ENCODE measurements at places on chromosomes 16 and 17. TPM values are rescaled to one million over a fixed set of nuclear protein-coding genes. Genes with fewer than 3 reads are reported as not detected.

Gene DNAI2
- 6.2 TPM for total RNA-seq

Gene KRTAP9-8
- not detected for total RNA-seq

Gene MAPT
- total RNA-seq, result 5.5 TPM

Gene RAPGEFL1
- total RNA-seq, result 9.3 TPM

Gene RAP1GAP2
- total RNA-seq, result 17.0 TPM

Gene GPR179
- total RNA-seq, result 0.15 TPM

Gene MT4
- total RNA-seq, result not detected

Gene CACNA1G
- total RNA-seq, result 0.21 TPM

Gene TAF15
- total RNA-seq, result 143 TPM

Gene LGALS9
- total RNA-seq, result 349 TPM

Gene KRT14
- not detected for total RNA-seq

Gene HIC1
- 20.6 TPM for total RNA-seq

DNA sequence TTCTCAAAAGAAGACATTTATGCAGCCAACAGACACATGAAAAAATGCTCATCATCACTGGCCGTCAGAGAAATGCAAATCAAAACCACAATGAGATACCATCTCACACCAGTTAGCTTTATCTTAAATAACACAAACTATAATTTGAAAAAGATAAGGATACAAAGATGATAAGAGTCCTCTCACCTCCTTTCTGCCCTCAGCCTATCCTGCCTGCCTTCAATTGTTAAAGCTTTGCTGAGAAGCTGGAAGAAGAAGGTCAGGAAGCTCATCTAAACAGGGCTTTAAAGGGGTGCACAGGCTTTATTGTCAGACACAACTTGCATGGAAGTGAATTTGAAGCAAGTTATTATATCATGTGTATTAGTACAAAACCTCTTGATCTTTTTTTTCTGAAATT is 676.3 kb upstream of the GOT2 start:
- no peaks in the 10 kb centered on the region for H3K36me3 ChIP-seq
- H3K4me3 ChIP-seq, result no peak overlapping the region
- no peak overlapping the region for H3K27ac ChIP-seq

- H3K4me3 ChIP-seq, result peak overlapping the region; percentile 51
- H3K27me3 ChIP-seq, result peaks cover 47% of the 10 kb centered on the region
- H3K4me1 ChIP-seq, result peaks cover 13% of the 10 kb centered on the region
- no peak for DNase-seq
- H3K36me3 ChIP-seq, result no peaks in the 10 kb centered on the region
Measured at GRCh38 chr17:31390748-31391495, 553 bp upstream of the RAB11FIP4 start.

GRCh38 chr16:12207939-12208338 is 231.4 kb downstream of the SNX29 start:
- no peaks in the 10 kb centered on the region for H3K36me3 ChIP-seq
- H3K4me1 ChIP-seq, result no peaks in the 10 kb centered on the region
- no peak for DNase-seq
- no peak overlapping the region for H3K27ac ChIP-seq

- no peak overlapping the region for H3K27ac ChIP-seq
- no peak overlapping the region for H3K4me3 ChIP-seq
- H3K4me1 ChIP-seq, result no peaks in the 10 kb centered on the region
- H3K36me3 ChIP-seq, result no peaks in the 10 kb centered on the region
Measured at GRCh38 chr16:29943846-29944799, 17.8 kb upstream of the TMEM219 start.

GRCh38 chr16:81544700-81545271 is 100.2 kb downstream of the CMIP start:
- H3K27ac ChIP-seq, result no peak overlapping the region
- no peaks in the 10 kb centered on the region for H3K36me3 ChIP-seq
- H3K27me3 ChIP-seq, result no peaks in the 10 kb centered on the region
- peak; percentile 50 for DNase-seq

- no peaks in the 10 kb centered on the region for H3K36me3 ChIP-seq
- H3K27ac ChIP-seq, result no peak overlapping the region
- peaks cover 21% of the 10 kb centered on the region for H3K4me1 ChIP-seq
- H3K27me3 ChIP-seq, result no peaks in the 10 kb centered on the region
- H3K4me3 ChIP-seq, result no peak overlapping the region
- DNase-seq, result no peak
Measured at GRCh38 chr17:67602974-67603373, 114.8 kb upstream of the NOL11 start.

DNA sequence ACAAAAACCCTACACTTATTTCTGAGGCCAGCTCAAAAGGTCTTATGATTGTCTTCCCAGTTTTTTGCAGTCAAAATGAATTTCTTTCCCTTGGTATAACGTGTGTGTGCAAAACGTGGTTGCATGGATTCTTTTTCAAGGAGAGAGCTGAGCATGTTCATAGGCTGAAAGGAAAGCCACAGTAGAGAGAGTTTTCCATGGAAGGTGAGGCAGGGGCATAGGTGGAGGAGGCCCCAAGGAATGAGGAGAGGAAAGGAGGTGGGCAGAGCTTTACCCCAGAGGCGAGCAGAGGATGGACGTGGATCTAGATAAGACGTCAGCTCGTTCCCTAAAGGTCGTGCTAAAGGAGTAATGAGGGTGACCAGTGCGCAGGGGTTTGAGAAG is 22.8 kb downstream of the TRPV2 start:
- H3K27me3 ChIP-seq, result no peaks in the 10 kb centered on the region
- peaks cover 37% of the 10 kb centered on the region for H3K4me1 ChIP-seq
- H3K36me3 ChIP-seq, result peaks cover 33% of the 10 kb centered on the region
- DNase-seq, result no peak

GRCh38 chr17:68381076-68381900 is 76.0 kb downstream of the WIPI1 start:
- H3K4me1 ChIP-seq, result peaks cover 60% of the 10 kb centered on the region
- H3K36me3 ChIP-seq, result no peaks in the 10 kb centered on the region
- no peaks in the 10 kb centered on the region for H3K27me3 ChIP-seq
- DNase-seq, result peak; percentile 75

GRCh38 chr17:76263896-76264295 is 1.3 kb upstream of the UBALD2 start:
- H3K4me3 ChIP-seq, result no peak overlapping the region
- peaks cover 65% of the 10 kb centered on the region for H3K4me1 ChIP-seq
- H3K27me3 ChIP-seq, result no peaks in the 10 kb centered on the region
- no peak for DNase-seq
- H3K36me3 ChIP-seq, result peaks cover 2% of the 10 kb centered on the region

GRCh38 chr17:81866440-81867169 is 4.5 kb downstream of the ARHGDIA start:
- DNase-seq, result no peak
- peaks cover 71% of the 10 kb centered on the region for H3K36me3 ChIP-seq
- H3K4me3 ChIP-seq, result no peak overlapping the region
- H3K4me1 ChIP-seq, result peaks cover 76% of the 10 kb centered on the region

DNA sequence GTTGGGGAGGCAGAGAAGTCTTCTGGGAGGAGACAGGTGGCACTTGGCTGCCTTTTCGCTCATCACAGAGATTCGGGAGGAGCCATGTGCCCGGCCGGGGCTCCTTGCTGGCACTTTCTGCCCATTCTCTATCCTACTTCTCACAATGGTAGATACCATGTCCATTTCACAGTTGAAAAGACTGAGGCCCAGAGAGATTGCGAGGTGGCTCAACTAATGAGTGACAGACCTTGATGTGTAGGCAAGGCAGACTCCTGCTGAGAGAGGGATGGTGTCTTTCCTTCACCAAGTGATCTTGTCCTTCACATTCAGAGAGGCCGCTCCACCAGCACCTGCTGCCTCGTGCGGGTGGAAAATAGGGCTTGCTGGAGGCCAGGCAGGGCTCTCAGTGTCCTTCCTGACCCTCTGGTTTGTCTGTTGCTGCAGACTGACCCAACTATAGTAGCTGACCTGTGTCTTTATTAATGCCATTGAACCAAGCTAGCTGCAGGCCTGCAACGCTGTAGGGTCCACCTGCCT is 42.1 kb downstream of the MPRIP start:
- peaks cover 43% of the 10 kb centered on the region for H3K4me1 ChIP-seq
- no peak overlapping the region for H3K4me3 ChIP-seq
- no peaks in the 10 kb centered on the region for H3K27me3 ChIP-seq
- no peak overlapping the region for H3K27ac ChIP-seq

DNA sequence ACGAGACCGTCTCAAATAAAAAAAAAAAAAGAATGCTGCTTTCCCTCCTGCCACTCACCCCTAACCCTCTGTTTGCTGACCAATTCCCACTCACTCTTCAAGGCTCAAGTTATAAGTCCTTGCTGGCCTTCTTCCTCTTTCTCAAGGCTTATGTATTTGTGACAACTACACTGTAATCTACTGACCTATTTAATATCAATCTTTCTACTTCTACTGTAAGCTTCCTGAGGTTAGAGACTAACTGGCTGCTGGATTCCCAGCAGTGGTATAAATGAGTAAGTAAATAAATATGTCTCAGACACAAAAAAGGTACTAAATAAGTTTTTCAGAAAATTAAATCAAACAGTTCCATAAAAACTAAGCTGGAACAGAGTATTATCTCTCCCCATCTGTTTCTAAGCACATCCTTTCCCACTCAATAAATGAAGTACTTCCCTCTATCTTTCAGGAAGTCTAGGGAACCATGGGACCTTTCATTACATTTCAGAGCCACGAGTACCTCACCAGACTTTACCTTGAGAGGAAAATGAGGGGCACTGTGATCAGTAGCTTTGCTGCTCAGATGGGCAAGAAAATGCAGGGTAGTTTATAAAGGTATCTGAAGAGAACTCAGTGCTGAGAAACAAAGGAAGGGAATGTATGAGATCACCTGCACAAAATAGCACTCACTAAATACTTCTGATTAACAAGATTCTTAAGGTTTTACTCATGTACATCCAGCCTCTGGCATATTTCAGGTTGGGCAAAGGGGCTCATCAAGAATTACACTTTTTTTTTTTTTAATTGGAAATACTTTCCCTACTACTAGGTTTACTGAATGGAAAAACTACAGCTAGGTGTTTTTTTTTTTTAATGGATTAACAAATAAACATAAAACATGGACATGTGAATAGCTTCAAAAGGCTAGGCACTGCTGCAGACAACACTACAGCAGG is 10.8 kb downstream of the SSH2 start:
- no peak for DNase-seq
- no peaks in the 10 kb centered on the region for H3K36me3 ChIP-seq
- peak overlapping the region; percentile 29 for H3K27ac ChIP-seq
- peaks cover 13% of the 10 kb centered on the region for H3K4me1 ChIP-seq
- no peaks in the 10 kb centered on the region for H3K27me3 ChIP-seq

GRCh38 chr17:41315204-41315794 is at the start of gene KRTAP17-1:
Gene KRTAP17-1 (minus strand): TSS chr17:41315710. CDS start chr17:41315650, 60 bp downstream.
- no peaks in the 10 kb centered on the region for H3K4me1 ChIP-seq
- no peak within 1 kb of the TSS for H3K27ac ChIP-seq
- DNase-seq, result no peak
- H3K27me3 ChIP-seq, result peaks cover 4% of the 10 kb centered on the region
- no peaks in the 10 kb centered on the region for H3K36me3 ChIP-seq
- H3K4me3 ChIP-seq, result no peak within 1 kb of the TSS

DNA sequence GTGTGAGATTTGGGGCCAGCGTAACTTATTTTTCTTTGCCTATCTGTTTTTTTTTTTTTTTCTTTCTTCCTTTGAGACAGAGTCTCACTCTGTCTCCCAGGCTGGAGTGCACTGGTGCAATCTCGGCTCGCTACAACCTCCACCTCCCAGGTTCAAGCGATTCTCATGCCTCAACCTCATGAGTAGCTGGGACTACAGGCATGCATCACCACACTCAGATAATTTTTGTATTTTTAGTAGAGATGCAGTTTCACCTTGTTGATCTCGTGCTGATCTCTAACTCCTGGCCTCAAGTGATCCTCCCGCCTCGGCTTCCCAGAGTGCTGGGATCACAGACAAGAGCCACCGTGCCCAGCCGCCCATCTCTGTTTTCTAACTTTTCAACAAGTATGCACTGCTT is 63.4 kb downstream of the VPS35L start:
- H3K4me3 ChIP-seq, result no peak overlapping the region
- DNase-seq, result no peak
- no peak overlapping the region for H3K27ac ChIP-seq
- no peaks in the 10 kb centered on the region for H3K4me1 ChIP-seq

Measured in lower lobe of right lung (tissue), 2 donors.